ENCODE measurements at places on chromosomes 3 and 15.

- no peak for DNase-seq
Measured at GRCh38 chr3:47434849-47435248, 40.9 kb downstream of the SCAP start.

- no peak for DNase-seq
Measured at GRCh38 chr3:112739252-112739965, 98.5 kb upstream of the CCDC80 start.

DNA sequence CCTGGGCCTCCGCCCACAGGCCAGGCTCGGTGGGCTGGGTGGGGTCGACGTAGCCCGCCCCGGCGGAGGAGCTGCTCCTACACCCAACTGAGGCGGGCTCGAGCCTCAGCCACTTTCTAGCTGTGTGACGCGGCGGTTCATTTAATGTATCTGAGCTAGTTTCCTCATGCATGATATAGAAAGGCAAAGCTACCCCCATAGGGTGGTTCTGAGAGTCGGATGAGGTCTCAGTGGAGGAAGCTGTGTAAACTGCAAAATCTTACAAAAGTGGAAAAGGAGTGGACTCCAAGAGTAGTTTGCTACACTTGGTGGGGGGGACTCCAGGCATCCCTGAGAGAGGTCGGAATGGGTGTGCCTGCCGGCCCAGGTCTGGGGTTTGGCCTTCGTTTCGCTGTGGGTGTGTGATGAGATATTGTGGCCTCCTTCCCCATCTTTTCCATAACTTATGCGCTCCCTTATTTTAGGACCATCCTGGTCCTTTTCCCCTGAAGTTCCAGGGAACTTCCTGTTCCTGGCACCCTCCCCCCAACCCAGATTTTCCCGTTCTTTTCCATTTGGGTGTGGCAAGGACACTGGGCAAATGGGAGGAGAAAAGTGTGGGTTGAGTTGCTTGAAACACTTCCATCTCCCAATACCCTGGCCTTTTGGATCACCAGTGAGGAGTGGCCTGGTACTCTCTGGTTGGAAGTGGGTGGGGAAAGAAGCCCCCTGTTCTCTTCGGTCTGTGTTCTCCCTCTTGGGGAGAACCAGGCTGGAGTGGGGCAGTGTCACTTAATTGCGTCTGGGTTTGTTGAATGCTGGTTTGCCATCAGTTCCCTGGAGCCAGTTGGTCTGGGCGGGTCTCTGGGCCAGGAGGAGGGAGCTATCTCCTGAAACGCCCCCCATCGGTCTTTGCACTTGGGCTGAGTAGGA lies 1.1 kb downstream of the PDIA5 start:
- no peak for DNase-seq

DNA sequence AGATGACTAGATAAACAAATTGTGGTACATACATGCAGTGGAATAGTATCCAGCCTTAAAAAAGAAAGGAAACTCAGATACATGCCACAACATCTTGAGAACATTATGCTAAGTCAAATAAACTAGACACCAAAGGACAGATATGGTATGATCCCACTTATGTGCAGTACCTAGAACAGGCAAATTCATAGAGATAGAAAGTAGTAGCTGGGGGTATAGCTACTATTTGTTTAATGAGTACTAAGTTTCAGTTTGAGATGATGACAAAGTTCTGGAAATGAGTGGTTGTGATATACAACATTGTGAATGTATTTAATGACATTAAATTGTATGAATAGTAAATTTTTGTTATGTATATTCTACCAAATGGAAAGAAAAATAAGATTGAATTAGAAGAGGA lies 477.2 kb upstream of the CFAP20DC start:
- DNase-seq: no peak

GRCh38 chr3:123788710-123789109 lies 95.4 kb downstream of the MYLK start:
- DNase-seq: no peak

DNA sequence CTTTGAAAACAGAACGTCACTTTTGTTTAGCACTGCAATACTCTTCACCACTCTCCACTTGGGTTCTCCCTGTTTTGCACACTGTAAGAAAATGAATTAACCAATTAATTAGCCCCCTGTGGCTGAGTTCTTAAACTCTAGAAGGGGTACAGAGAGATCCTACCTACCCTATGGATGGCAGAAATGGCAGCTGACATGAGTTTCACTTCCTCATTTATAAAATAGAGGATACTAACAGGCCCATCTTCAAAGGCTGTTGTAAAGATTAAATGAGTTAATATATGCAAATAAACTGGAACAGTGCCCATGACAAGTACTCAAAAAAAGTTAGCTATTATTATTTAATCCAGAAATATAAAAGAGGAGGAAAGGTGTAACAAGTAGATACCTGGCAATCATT lies 36.9 kb downstream of the SUCLG2 start:
- no peak for DNase-seq

GRCh38 chr15:41019174-41019573 lies 65.9 kb downstream of the CHAC1 start:
- DNase-seq: no peak

GRCh38 chr3:132563420-132564069 lies 33.5 kb upstream of the ACKR4 start:
- DNase-seq: no peak

- no peak for DNase-seq
Measured at GRCh38 chr15:60044636-60045270, 40.6 kb downstream of the FOXB1 start.

GRCh38 chr3:38119821-38120692 lies 16.9 kb downstream of the ACAA1 start:
- no peak for DNase-seq

GRCh38 chr3:45632956-45633355 lies 38.4 kb downstream of the LIMD1 start:
- DNase-seq: no peak
